ENCODE measurements at places on chromosomes 4 and X. TPM values are rescaled to one million over a fixed set of nuclear protein-coding genes. Genes with fewer than 3 reads are reported as not detected.
A peak's percentile ranks its signal among the peaks of the same experiment; 100 is the strongest.

DNA sequence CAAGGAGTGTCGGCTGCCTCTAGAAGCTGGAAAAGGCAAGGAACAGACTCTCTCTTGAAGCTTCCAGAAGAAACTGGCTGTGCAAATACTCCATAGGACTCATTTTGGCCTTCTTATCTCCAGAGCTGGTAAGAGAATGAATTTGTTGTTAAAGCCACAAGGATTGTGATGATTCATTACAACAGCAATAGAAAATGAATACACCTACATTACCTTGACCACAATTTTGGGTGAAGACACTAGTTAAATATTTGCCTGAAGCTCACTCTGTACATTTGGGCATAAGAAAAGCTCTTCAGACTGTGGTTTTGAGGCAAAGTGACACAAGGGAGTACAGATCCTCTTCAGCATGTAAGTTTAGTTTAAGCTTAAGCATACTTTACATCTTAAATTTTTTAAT is 134.5 kb upstream of the TLL1 start:
- DNase-seq, result no peak

NLGN4X gene
- total RNA-seq, result 1.8 TPM

DNA sequence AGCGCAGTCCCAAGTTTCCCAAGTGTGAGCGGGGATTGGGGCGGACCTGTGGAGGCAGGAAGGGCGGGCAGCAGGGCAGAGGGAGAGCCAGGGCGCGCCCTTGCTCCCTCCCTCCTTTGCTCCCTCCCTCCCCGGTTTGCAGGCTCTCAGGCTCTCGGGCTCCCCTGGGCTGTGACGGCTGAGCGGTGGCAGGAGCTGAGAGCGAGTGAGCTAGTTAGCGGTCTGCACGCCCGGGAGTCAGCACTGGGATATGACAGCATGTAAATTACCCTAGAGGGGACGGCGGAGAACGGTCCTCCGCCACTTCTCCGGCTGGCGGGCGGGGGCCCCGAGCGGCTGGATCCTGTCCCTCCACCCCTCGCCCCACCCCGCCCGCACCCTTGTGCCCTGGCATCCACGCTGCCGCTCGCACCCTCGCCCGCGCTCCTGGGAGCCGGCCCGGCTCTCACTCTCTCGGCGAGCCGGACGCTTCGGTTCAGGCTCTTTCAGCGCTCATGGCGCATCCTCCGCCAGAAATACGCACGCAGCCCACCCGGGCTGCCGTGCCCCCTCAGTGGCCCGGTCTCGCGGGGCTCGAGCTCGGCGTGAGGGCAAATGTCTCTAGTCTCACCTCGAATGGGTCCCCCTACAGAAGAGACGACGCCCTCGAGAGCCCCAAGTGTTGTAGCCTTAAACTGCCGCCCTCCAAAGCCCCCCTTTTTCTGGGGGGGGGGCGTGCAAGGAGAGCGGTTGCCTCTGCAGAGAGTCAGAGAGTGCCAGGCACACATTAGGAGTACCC is at the start of gene TSC22D3:
TSS of gene TSC22D3 (minus strand) at position 54 of the 778 bp plus-strand sequence. CDS start 368 bp downstream, outside the sequence.
- DNase-seq, result peak; percentile 71

SUPT20HL1 gene
- not detected for total RNA-seq

DNA sequence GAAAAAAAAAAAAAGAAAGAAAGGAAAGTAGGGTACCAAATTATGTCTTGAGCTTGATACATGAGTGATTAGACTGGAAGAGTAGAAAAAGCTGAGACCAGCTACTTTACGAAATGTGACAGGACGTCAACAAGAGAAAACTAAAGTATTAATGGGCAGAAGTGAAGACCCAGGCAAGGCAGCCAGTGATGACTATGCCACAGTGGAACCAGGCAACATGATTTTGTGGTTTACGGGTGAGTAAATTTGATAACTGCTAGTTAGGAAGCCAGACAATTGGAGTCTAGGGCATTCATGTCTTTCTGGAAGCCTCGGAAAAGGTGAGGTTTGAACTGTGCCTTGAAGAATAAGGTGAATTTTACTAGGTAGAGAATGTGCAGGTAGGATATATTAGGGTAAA is 326.4 kb downstream of the TENM3 start:
- DNase-seq, result no peak

DNA sequence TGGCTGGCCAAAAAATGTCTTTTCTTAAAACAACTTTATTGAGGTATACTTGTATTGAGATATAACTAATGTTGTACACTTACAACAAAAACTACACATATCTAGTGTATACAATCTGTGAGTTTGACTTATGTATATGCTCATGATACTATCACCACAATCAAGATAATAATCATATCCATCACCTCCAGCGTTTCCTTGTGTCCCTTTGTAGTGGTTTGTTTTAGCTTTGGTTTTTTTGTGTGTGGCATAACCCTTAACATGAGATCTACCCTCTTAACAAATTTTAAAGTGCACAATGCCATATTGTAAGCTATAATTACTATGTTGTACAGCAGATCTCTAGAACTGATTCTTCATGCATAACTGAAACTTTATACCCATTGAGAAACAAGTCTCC is 13.4 kb upstream of the PCSK1N start:
- no peak for DNase-seq

GRCh38 chr4:164874789-164875188 is 2.2 kb upstream of the APELA start:
- no peak for DNase-seq

- DNase-seq, result peak; percentile 26
These were observed at the start of gene RPS6KA6 for GRCh38 chrX:84187533-84188319. Gene RPS6KA6 (minus strand): TSS chrX:84188199. CDS start chrX:84187899, 300 bp downstream.

DNA sequence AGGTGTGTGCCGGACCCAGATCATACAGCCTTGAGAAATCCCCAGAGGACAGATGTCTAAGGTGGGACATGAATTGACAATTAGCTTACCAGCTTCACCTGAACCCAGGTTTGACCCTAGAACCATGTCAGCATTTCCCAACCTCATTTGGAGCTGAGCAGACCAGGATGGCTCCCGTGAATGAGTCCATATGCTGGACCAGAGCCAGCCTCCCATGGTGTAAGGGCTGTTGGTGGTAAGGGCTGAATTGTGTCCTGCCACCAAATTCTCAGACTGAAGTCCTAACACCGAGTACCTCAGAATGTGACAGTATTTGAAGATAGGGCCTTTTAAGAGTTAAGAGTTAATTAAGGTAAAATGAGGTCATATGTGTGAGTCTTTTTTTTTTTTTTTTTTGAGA is 88.3 kb downstream of the SLC34A2 start:
- DNase-seq, result no peak

FOXP3 gene
- total RNA-seq, result 0.14 TPM

MAGEB2 gene
- not detected for total RNA-seq

GRCh38 chr4:180363815-180364214 is 1879.4 kb upstream of the TENM3 start:
- no peak for DNase-seq

- no peak for DNase-seq
These were observed 52.6 kb downstream of the SULT1B1 start for GRCh38 chr4:69707807-69708206.

GPRASP2 gene
- total RNA-seq, result 4.4 TPM

- DNase-seq, result no peak
These were observed 1291.0 kb downstream of the ARAP2 start for GRCh38 chr4:34953145-34953799.

DNA sequence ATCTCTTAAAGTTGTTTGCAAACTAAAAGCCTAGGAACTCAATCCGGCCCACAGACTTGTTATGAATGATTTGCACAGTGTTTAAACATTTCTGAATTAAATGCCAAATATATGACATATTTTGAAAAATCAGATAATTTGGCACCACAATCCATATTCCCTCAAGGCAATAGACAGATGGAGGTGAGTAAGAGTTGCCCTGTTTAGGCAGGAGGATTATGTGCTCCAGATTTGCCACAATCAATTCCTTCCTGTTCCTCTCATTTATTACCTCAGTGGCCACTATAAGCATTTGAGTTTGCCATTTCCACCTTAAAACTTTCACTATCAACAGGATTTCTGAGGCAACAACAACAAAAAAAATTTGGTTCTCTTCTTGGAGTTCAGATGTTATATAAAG is 18.7 kb downstream of the UBA6 start:
- no peak for DNase-seq

DNA sequence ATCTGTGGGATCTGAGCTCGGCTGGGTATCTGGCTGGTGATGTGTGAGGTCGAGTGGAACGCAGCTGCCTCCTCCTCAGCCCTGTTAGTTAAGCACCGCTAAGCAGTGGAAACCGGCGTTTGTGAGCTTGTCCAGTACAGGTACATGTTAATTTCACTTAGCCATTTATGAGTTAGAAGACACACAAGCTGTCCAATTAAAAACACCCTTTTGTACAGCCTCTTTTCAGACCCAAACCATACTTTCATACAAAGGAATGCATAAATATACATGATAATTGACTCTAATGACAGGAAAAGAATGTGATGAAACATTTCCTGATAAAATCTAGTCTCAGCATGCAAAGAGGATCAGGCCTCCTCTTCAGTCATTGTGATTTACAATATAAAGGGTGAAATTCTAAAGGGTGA is 163.6 kb upstream of the FAT1 start:
- DNase-seq, result no peak

GRCh38 chr4:114783215-114783595 is 184.6 kb downstream of the UGT8 start:
- no peak for DNase-seq

DNA sequence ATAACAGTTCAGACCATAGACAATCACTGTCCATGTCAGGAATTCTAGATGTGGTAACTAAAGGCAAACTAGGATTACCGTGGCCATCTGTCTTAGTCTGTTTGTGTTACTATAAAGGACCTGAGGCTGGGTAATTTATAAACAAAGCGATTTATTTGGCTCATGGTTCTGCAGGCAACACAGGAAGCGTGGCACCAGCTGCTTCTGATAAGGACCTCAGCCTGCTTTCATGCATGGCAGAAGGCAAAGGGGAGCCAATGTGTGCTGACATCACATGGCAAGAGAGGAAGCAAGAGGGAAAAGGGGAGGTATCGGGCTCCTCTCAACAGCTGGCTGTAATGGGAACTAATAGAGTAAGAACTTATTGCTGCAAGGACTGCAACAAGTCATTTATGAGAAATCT is 376.7 kb downstream of the GPM6A start:
- DNase-seq, result no peak

- DNase-seq, result no peak
These were observed 97.5 kb downstream of the FANCB start for GRCh38 chrX:14775416-14775815.

HTN3 gene
- total RNA-seq, result not detected

DNA sequence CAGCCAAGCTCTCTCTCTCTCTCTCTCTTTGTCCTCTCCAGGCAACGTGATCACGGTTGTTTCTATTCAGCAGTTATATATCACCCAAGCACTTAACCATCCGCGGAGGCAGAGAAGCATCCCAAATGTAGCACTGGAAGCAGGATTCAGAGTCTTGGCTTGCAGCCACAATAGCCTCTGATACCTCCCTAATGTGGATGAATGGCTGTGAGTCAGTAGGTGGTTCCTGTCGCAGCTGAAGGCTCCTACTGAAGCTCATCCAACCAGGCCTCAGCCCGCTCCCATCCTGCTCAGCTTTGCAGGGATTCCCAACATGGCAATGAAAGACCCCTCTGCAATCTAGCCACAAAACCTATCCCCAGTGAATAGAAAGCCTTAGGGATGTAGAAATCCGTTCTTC is 5.1 kb downstream of the HS6ST2 start:
- DNase-seq, result no peak

GRCh38 chr4:101205916-101206315 is 141.4 kb downstream of the PPP3CA start:
- no peak for DNase-seq

AWAT2 gene
- total RNA-seq, result not detected

- no peak for DNase-seq
These were observed 48.3 kb downstream of the SEL1L3 start for GRCh38 chr4:25814301-25815136.

DNA sequence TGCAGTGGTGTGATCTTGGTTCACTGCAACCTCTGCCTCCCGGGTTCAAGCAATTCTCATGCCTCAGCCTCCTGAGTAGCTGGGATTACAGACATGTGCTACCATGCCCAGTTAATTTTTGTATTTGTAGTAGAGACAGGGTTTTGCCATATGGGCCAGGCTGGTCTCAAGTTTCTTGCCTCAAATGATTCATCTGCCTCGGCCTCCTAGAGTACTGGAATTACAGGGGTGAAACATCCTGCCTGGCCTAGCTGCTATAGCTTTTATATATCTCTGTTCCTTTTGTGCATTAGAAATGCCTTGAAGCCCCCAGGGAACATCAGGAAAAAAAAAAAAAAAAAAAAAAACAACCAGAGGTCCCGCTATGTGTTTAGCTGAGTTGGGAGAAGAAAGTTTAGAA is 34.8 kb downstream of the UBE2K start:
- no peak for DNase-seq

GRCh38 chr4:72631296-72631695 is 62.3 kb upstream of the ADAMTS3 start:
- DNase-seq, result no peak

DNA sequence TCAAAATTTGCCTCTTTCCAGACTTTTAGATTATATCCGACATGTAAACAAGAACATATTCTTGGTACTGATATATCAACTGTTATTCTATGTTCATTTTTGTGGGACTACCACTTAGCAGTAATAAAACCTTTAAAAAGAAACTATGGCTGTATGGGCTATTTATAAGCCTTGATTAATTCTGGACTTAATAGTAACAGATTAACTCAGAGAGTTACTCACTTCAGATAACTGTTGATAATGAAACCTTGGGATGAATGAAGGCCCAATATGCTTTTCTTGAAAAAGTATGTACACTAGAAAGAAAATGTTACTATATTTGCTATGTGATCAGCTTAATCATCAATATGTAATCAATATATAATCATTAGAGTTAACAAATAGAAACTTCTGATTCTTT is 595.9 kb upstream of the BOD1L1 start:
- DNase-seq, result no peak

GRCh38 chr4:15414551-15415091 is 13.2 kb upstream of the C1QTNF7 start:
- DNase-seq, result no peak

GRCh38 chr4:90328558-90328957 is 201.4 kb downstream of the CCSER1 start:
- DNase-seq, result peak; percentile 38

GRCh38 chr4:48653217-48654014 is 126.7 kb downstream of the FRYL start:
- no peak for DNase-seq

GRCh38 chr4:41420541-41420940 is 117.4 kb upstream of the LIMCH1 start:
- DNase-seq, result no peak

DNA sequence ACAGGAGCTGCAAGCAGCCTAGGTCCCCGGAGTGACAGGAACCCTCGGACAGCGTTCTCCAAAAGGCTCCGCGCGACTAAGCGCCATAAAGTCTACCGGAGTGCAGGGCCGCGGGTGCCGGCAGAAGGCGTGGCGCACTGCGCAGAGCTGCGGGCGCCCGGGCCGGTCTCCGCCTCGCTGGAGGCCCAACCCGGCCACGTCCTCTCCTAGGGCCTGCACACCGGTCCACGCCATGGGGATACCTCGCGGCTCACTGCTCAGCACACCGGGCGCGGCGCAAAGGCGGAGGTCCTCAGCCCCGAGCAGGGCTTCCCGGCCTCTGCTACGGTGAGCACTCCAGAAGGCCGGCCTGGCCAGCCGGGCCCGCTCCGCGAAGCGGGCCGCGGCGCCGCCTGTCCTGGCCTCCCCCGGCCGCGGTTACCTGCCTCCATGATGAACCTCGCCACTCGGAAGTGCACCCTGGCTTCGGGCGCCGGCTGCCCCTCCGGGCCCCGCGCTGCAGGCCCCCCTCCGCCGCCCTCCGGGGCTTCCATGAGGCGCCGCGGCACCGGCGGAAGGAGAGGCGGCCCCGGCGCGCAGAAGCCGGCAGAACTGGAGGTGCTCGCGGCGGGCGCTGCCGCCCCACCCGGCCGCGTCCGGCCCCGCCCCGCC is at the start of gene CCNQ:
TSS of gene CCNQ (minus strand) at position 599 of the 651 bp plus-strand sequence. CDS start at position 533, 66 bp downstream.
- DNase-seq, result peak; percentile 52

- peak; percentile 24 for DNase-seq
These were observed 3.7 kb upstream of the BEX4 start for GRCh38 chrX:103211012-103211715.
